Epithelial cell of esophagus (primary cell): ENCODE measurements at places on chromosomes 1 and 21.

DNA sequence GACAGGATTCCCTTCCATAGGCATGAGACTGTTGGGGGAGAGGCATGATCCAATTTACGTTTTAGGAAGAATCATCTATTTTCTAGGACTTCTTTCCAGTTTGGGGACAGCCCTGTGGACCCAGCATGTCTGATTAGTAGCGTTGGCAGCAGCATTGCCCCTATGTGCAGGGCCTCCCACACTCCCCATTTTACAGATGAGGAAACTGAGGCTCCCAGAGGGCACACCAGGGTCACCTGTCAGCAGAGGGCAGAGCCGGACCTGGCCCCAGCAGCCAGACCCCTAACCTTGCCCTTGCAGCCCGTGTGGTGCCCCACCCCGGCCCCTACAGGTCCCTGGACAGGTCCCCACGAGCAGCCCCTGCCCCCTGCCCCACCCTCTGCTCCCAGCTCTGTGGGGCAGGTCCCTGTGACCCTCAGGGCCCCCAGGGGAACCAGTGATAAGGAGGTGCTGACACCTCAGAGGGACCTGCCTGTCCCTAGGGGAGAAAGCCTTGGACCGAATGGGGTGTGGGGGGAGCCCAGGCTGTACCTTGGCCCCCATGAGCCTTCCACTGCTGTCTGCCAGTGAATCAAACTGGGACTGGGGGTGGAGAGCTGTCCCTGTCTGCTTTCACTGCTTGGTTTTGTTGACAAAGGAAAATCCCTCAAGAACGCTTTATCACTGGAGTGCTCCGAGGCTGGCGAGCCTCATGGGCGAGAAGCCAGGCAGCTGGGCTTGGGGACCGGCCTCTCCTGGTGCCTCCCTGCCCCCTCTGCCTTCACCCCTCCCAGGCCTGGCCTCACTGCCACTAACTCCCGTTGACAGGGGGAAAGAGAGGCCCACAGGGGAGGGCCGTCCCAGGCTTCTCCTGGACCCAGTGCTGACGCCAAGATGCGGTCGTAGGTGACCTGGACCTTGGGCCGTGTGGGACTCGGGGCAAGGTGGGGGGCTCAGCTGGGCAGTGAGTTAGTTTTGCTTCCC is 39.4 kb upstream of the CCDC27 start:
- DNase-seq: no peak

- no peak for DNase-seq
Observed at GRCh38 chr1:244139655-244140054, 88.6 kb downstream of the ZBTB18 start.

DNA sequence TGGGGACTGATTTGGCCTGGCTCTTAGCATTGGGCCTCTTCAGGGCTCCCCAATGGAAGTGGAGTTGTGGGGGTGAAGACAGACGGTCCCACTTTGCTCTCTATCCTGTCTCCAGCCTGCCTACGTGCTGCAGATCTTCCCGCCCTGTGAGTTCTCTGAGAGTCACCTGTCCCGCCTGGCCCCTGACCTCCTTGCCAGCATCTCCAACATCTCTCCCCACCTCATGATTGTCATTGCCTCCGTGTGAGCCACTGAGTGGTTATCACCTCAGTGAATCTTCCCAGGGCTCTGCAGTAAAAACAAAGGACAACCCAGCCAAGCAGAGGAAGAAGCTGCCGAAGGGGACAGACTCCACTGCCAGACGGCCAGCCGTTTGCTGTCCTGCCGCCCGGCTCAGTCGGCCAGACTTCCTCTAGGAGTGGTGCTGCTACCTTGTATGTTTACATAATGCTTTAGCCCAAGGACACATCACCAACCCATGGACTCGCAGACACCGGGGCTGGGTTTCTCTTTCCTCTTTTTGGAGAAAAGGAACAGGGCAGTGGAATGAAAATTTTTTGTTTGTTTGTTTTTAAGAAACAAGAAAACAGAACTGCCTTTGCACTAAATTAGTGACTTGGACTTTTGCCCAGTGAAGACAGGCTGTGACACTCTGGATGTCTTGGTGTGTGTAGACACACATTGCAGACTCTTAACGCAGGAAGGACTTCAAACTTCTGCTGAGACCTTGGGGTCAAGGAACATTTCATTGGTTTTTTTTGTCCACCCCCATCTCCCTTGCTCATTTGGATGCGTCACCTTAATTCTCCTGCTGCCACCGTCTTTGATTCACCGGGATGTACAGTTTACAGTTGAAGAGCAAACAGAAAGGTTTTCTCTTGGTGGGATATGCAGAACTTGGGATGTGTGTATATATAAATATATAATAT is 36.5 kb downstream of the ZBTB17 start:
- DNase-seq: peak; percentile 45

DNA sequence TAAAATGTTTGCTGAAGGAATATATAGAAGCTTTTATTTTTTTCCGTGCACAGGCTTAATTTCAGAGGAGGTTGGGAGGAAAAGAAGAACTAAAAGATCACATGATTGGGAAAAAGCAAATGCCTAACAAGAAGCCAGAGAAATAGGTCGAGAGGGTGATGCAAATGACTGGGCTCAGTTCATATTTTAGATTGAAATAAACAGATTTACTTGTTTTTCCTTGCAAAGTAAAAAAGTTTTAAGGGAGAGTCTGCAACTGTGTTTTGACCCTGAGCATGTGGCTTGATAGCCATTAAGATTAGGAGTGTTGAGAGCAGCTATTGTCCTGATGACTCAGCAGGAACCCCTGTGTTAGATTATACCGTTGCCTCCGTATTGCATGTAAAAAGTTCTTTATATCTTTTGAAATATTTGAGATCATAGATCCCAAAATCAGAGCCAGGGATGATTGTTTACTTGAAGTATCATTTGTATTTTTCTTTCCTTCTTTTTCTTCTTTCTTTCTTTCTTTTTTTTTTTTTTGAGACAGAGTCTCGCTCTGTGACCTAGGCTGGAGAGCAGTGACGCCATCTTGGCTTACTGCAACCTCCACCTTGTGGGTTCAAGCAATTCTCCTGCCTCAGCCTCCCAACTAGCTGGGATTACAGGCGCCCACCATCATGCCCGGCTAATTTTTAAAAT is 20.2 kb downstream of the CLIC4 start:
- DNase-seq: no peak

GRCh38 chr21:14685568-14685967 is 139.5 kb upstream of the SAMSN1 start:
- DNase-seq: no peak

DNA sequence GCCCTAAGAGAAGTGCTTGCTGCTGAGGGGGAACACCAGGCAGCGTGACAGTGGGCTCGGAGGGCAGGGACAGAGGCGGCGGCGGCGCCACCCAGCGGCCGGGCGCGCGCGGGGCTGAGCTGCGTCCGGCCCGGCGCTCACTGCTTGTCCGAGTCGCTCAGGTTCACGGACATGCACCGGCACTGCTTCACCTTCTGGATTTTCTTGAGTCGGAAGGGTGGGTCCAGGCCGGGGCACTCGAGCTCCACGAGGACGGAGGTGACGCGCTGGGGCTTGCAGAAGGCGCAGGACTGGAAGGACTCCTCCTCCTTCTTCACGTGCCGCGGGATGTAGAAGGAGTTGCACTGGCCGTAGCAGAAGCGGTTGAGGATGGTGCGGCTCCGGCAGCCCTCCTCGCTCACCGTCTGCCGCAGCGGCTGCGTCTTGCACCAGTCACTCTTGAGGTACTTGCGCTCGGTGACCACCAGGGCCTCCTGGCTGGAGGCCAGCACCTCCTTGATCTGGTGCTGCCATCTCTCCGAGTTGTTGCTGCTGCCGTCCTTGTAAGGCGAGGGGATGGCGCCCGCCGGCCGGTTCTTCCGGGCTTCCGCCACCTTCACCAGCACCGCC is 119.0 kb downstream of the GREM2 start:
- DNase-seq: peak; percentile 9

GRCh38 chr1:227869279-227869842 is 53.9 kb downstream of the PRSS38 start:
- no peak for DNase-seq

DNA sequence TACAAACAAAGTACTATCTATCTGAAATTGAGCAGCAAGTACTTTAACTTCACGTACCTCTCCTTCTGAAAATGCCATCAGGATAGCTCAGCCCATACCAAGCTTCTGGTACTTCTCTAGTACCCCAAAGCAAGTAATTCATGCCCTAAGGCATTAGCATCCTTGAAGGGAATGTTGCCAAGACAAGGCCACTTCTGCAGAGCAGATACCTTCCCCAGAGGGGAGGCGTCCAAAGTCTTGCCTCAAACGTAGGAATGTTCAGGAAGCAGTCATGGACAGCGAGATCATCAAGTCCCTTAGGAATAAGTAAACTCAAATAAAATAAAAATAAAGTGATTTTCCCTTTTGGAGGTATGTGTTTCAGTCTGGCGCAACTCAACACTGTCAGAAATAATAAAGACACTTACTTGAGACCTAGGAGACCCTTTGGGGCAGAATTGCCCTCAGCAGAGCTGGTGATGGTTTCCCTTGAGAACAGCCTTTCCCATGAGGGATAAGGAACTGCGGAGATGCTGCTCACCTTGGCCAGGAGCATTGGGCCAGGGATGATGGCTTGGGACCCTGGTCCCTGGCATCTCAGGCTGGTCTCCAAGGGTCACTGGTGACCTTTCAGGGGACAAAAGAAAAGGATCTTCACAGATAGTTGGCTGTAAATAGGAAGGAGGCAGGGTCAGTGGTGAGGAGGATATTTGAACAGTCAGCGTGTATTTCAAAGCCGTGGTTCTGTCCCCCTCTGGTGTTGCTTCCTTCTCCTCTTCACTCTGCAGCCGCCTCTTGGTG is 522.9 kb downstream of the KIF26B start:
- DNase-seq: no peak
